ENCODE measurements at places on chromosomes 13 and 19.

DNA sequence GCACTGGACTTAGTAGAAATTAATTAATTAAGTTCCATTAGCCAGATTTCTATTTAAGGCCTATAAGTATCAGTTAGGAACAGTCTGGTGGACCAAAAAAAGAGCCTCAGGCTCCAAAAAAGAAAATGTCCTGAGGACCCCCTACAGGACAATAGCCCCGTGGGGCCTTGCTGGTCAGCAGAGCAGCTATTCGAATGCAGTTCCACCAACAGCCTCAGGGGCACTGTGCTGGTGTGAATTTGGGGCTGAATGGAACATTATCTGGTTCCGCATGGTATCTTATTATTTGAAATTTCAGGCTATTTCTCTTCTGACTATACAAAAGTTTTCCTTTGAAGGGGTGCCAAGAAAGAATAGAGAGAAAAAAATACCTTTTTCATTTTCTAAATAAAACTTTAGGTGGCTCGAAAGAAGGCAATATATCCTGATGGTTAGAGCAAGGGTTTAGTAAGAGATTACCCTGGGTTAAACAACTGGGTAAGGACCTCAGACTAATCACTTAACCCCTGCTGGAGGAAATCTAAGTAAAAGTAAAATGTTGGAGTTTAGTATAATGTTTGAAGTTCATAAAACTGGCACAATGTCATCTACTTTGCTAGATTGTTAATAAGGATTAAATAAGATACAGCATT is 147.2 kb downstream of the MIPEP start:
- DNase-seq, result no peak

DNA sequence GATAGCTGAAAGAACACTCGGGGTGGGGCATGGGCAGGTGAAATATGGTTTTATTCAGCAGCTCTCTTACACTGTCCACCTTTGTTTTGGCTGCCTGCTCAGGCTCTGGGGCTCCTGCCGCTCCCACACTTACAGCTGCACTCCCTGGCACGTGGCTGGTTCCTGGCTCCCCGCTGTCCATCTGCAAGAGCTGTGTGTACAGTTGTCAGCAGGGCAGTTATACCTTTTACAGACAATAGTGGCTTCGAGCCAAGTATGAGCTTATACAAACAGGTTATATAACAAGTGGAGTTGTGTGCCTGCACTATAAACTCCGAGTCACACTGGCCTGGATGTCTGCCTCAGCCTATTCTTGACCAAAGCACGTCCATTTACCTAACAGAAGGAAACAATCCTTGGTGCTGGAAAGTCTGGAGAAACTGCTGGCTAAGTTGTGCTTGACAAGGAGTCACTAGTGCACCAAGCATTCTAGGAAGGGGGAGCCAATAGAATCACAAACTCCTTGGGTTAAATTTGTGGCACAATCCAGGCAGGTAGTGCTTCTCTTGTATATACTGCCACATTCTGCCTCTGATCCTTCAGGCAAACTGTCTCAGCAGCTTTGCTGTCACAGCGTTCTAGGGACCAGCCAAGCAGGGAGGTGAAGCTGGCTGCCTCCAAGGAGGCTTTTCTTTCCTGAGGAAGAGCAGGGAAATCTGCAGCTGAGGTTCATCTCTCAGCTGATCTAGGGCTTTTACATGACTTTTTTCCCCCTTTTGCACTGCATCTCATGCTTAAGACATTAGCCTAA is 68.2 kb downstream of the NHLRC3 start:
- peak; percentile 38 for DNase-seq

GRCh38 chr13:99587893-99588606 is 86.8 kb downstream of the TM9SF2 start:
- no peak for DNase-seq

DNA sequence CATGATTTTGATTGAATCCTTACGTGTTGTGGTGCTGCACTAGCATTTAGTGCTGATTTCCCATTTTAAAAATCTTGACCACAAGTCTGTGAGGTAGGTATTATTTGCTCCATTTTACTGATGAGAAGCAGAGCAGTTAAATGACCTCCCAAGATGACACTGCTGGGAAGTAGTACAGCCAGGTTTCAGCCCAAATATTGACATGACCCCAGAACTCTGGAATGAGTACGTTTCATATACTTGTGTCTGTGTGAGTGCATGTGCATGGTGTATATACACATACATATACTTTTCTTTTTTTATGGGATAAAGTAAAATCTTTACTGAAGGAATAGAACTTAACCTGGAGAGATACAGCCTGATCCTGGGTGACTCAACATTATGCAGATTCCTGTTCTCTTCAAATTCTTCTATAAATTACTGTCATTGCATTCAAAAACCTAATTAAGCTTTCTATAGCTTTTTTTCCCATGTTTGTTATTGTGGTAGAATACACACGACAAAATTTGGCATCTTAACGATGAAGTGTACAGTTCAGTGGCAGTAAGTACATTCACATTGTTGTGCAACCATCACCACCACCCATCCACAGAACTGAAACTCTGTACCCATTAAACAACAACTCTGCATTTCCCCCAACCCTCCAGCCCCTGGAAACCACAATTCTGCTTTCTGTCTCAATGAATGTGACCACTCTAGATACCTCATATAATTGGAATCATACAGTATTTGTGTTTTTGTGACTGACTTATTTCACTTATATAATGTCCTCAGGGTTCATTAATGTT is 311.9 kb downstream of the MTUS2 start:
- DNase-seq, result no peak

DNA sequence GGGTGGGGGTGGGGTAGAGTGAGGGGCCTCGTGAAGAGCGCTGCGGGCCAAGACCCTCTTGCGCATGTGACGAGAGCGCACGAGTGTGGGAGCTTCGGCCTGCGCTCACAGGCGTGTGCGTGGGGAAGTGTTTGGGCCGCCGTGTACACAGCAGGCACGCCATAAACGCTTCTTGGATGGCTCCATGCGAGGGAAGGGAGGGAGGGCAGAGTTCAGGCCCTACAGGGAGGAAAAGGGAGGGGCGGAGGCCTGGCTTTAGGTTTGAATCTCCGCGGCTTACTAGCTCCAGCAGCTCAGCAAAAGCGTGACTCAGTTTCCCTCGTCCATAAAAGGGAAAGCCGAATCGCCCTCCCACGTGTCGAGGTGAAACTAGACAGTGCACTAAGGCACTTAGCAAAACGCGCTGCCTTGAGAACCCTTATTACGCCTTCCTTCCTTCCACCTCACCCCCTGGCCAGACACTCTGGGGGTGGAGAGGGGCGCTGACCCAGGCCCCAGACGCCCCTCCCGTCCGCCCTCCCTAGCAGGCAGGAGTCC is 12.5 kb downstream of the GADD45B start:
- DNase-seq, result no peak

DNA sequence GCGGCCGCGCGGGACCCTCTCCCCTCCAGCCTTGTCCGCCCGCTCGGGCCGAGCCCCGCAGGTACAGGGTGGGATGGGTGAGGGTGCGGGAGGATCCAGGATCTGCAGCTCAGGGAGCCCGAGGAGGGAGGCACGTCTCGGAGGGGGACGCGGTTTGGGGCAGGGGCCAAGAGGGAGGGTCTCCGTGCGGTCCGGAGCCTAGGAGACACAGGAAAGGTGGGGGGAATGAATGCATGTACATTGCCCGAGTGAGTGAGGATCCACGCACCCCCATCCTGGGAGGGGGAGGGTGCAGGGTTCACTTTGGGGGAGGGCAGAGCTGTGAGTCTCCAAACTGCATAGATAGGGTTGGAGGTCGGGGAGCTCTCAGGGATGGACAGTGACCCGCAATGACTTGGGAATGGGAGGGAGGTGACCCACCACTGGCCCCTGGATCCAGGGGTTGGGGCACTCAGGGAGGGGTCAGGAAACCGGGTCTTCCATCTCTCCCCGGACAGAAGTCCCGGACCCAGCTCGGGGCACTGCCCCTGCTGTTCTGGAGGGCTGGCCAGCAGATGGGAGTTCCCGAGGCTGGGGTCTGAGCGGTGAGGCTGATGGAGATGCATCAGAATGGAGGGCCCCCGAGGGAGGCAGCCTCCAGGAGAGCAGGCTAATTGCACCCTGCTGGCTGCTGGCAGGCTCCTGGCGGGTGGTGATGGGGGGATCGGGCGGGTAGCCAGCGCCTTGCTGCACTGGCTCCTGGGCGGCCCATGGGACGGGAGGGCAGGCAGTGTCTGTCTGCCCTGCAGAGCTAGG is 547 bp downstream of the KCNN1 start:
- no peak for DNase-seq

DNA sequence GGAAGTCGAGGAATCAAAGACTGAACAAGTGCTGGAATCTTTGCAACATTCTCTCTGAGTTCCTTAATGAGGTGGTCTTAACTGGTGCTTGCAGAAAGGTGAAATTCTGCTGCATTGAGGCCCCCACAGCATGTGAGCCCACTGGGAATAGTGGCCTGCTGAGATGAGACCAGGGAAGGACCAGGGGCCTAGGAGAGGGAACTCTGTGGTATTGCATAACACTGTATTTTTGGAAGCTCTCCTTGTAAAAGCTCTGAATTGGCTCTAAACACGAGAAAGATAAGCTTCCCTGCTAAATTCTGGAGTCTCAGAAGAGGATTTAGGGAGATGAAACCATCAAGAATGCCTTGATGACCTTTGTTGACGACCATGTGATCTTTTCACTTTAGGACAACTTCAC is 100.4 kb upstream of the TSC22D1 start:
- no peak for DNase-seq

DNA sequence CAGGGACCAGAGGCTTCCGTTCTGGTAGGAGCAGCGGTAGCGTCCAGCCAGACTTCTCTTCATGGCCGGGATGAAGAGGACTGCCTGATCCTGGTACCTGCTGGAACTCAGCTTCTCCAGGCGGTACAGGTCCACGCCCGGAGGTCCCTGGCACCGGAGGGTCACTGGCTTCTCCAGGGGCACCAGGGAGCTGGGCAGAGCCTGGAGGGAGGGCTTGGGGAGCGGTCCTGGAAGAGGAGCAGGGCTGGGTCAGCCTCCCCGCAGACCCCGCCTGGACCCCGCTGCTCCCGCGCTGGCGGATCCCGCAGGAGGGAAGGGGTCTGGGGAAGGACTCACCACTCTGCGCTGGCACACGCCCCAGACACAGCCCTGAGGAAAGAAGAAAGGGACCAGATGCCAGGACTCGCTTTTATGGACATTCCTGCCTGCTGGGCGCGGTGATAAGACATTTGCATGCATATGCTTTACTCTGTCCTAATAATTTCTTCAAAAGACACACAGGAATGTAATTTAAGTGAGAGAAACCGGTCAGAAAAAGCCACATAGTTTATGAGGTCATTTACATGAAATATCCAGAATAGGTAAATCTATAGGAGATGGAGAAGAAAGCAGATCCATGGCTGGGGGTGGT is 5.8 kb downstream of the GP6 start:
- no peak for DNase-seq

DNA sequence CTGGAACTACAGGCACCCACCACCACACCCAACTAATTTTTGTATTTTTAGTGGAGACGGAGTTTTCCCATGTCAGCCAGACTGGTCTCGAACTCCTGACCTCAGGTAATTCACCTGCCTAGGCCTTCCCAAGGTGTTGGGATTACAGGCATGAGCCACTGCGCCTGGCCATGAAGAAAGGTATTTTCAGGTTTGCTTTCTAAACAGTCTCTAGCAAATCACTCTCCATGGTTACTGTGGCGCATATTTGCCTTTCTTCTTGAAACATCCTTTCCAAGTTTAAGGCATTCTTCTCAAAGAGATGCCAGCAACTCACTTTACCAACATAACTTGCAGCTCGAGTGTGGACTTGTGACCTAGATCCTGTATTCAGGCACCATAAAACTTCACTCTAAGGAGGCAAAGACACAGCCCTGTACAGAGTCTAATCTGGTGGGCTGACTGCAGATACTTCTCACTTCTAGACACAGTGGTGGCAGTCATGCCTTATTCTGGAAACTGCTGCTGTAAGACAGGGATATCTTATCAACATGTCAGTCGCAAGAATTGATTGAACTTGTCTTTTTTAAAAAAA is 461.4 kb upstream of the TSHZ3 start:
- no peak for DNase-seq

DNA sequence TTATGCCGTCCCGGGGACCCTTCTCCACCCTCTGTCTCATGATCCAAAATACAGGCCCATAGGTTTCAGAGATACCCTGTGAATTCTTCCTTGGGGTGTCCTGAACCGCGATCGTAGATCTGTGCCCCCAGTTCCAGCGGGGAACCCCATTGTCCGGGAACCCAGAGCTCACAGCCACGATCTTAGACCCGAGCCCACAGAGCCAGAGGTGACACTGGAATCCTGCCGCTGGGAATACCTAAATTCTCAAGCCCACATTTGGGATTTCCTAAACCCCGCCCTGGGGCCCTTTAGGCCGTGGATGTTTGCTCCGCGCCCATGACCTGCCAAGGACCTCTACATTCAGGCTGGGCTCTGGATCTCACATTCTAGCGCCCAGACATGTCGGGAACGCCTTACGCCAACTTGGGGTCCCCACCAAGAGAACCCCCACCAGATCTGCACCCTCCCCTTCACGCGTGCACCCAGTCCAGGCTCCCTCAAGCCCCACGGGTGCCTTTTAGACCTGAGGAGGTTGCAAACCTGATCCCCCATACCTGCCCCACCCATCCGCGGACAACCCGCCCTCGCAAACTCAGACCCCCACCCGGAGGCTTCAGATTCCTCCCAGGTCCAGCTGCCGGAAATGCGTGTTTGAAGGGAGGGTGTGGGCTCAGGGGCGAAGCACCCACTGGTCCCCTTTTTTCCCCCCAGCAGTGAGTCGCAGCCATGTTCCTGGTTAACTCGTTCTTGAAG is 605 bp downstream of the CAPNS1 start:
- peak; percentile 55 for DNase-seq

DNA sequence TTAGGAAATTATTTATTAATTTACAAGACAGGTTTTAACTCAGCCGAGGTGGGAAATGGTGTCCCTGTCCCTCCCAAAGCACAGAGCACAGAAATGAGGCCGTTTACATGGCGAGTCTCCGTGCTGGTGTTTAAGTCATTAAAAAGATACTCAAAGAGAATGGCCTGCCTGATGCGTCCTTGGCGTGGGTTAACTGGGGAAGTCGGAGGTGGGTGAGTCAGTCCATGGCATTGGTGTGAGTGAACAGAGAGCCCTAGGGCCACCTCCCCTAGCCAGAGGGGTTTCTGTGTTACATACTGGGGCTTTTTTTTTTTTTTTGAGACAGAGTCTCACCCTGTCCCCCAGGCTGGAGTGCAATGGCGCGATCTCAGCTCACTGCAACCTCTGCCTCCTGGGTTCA is 3.9 kb downstream of the FEM1A start:
- DNase-seq, result no peak

GRCh38 chr19:49362929-49363267 is 682 bp upstream of the TEAD2 start:
- DNase-seq, result no peak

All from NCI-H510A (cell line).